ENCODE measurements at places on chromosomes 7 and 10.

DNA sequence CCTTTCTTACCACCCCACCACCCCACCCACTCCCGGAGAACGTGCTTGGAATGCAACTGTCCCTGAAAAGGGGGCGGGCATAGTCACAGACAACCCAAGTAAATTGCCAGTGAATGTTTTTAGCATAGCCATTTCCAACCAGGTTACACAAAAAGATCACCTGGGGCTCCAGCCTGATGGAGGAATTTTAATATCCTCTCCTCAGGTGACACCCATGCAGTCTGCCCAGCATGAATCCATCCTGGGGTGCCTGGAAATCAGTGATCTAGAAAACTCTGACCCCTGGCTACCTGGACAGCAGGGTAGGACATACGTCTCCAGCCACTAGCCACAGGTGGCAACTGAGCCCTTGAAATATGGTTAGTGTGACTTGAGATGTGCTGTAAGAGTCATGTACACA, 61.1 kb downstream of the SORBS1 start:
- DNase-seq = no peak

DNA sequence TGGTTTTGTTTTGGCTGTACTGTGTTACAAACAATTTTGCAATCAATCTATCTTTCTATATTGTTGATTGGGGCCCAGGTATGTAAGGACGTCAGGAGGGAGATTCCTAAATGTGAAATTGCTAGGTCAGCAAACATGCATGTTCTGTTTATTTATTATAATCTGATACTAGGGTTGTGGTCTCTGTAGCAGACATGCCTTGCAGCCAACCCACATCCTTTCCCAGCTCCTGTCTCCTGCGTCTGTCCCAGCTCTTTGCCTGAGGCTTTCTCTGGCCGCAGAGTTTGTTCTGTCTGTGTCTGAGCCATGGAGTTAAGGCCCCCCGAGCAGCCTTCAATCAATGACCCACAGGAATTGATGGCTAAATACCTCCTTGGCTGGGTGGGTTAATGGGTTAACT, 124.0 kb upstream of the ZEB1 start:
- no peak for DNase-seq

DNA sequence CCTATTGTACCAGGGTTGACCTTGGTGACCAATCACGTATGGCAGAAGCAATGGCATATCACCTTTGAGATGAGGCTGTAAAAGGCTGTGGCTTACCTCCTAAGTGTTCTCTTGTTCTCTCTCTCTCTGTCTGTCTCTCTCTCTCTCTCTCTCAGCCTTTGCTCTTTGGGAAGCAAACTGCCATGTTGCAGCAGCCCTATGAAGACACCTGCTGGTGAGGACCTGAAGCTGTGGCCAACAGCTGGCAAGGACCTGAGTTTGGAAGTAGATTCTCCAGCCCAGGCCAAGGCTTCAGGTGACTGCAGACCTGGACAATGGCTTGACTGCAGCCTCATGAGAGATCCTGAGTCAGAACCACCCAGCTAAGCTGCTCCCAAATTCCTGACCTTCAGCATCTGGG, 161.4 kb downstream of the GPAM start:
- no peak for DNase-seq

GRCh38 chr10:97332591-97333350, 1.8 kb downstream of the FRAT2 start:
- DNase-seq = no peak

DNA sequence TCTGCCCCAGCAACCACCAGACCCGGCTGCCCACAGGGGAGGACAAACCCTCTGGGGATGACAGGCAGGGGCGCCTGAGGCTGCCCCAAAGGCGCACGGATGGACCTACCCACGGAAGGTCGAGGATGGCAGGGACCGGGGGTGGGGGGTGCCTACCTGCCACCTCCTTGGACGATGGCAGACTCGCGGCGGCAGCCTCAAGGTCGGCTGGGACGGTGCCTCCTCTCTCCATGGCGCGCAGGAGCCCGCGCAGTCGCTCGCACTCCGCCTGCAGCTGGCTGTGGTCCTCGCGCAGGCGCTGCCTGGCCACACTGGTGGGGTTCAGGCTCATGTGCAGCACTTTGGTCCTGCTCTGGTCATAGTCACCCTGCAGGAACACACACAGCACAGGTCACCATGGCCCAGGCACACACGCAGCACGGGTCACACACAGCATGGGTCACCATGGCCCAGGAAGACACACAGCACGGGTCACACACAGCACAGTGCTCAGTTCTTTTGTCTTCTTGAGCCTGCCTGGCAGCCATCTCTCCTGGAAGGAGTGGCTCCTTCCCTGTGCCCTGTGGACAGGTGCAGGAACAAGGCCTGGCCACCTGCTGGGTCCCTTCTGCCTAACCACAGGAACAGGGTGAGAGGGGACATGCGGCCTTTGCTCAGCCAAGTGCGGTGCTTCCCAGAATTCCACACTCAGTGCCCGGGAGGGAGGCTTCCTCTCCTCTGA, 266.6 kb downstream of the ELFN1 start:
- no peak for DNase-seq
